ENCODE measurements at places on chromosomes 12 and 14.
A peak's percentile ranks its signal among the peaks of the same experiment; 100 is the strongest.

GRCh38 chr12:103348935-103349334 is 146.8 kb downstream of the C12orf42 start:
- no peak for DNase-seq

GRCh38 chr14:39592116-39592789 is 160.0 kb upstream of the FBXO33 start:
- no peak for DNase-seq

DNA sequence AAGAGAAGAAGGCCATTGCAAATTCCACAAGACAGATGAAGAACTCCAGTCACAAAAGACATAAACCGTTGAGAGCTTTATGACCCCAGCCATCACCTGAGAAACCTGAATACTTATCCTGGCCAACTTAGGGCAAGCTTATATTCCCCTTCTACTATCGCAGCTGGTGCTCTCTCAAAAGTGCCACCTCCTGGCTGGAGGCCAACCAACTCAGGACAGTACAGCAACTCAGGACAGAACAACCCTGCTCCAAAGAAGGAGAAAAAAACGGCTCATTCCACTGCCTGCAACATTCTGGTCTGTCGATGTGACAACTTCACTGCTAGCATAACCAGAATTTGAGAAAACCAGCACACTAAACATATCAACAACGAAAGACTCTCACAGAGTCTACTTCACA is 9.7 kb upstream of the KRT6B start:
- DNase-seq: no peak

DNA sequence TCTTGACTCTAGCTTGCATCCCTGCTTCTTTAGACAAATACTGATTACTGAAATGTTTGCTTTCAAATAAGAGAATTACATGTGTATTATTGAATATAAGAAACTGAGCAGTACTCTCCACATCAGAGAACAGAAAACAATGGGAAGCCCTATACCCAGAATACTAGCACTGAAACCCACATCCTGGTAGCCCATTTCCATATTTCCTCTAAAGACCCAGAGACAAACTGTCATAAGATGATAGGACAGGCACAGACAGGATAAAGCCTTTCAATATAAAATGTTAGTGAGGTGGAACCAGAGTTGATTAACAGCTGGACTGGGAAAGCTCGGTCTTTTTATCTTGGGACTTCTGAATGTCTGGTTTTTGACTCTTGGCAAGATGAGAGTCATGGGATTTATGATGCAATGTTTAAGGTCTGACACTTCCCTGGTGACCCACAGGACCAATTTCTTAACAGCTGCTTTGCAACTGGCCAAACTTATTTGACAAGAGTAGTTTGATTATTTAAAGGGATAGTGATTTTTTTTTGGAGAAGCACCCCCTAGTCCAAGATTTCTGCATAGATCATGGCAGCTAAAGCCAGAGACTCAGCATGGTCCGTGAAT is 166.9 kb upstream of the ATXN7L3B start:
- DNase-seq: no peak

- DNase-seq: no peak
These were observed 20.3 kb upstream of the FAIM2 start for GRCh38 chr12:49923880-49924556.

GRCh38 chr12:50246873-50247612 is 36.3 kb downstream of the LIMA1 start:
- DNase-seq: peak; percentile 99

- no peak for DNase-seq
These were observed 34.2 kb upstream of the GCH1 start for GRCh38 chr14:54936816-54937215.

DNA sequence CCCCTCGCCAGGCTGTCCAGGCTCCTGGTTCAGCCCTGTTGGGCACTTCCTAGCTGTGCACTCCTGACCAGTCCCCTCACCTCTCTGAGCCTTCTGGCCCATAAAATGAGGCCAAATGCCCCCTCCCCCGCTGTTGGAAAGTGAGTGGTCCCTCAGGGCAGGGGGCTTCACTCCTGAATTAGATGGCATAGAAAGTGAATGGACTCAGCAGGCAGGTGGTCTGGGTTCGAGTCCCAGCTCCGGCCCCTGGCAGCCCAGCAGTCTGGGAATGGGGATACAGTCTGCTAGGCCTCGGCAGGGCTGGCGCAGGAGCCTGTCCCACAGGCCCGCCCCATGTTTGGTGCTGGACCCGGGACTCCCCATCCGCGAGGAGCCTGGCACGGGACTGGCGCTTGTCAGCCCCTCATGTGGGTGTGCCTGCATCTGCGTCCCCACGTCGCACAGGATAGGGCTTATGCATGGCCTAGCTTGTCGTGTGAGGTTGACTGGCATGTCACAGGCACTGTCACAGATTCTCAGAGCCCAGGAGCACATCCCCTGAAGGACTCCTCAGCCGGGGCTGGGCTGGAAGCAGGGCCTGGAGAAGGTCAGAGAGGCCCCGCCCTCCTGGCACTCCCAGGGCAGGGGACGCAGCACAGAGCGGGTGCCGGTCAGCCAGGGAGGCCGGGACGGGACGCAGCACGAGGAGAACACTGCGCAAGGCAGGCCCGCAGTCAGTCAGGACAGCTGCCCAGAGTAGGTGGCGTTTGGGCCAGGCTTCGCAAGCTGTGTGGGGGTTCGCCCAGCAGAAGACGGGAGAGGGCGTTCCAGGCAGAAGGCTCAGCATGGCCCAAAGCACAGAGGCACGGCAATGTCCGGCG is 40.5 kb downstream of the DIO3 start:
- no peak for DNase-seq

GRCh38 chr14:46581036-46581671 is 70.4 kb downstream of the RPL10L start:
- DNase-seq: peak; percentile 35

DNA sequence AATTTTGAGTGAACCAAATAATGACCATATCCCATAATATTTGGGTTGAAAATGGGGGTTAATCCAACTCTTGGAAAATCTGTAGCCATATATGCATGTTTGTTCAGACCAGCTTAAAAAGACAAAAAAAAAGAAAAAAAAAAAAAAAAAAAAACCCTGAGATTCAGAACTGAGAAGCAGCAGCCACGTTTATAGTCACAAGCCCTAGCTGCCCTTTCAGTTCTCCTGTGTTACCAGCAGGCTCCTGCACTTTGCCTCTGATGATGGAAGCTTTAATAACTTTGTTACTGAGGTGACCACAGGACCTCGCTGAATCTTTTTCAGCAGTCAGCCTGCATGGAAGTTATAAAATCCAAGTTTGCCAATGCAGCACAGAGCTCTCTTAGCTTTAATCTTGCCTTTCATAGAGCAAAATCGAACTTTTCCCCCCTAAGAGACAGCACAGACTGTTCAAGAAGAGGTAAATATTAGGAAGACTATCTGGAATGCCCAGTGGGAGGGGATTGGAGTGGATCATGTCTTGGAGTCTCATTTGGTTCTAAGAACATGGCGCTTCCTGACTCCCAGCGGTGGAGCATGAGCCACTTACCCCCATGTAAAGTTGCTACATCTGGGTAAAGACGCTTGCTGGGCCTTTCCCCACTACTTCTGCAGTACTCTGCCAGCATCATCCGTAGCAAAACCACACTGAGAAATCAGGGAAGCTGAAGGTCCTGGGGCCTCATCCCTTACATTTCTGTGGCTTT is 20.6 kb downstream of the GNG2 start:
- peak; percentile 73 for DNase-seq

GRCh38 chr14:33629792-33630191 is 321.1 kb downstream of the EGLN3 start:
- DNase-seq: no peak

GRCh38 chr12:29725587-29726320 is 58.0 kb downstream of the TMTC1 start:
- DNase-seq: no peak

DNA sequence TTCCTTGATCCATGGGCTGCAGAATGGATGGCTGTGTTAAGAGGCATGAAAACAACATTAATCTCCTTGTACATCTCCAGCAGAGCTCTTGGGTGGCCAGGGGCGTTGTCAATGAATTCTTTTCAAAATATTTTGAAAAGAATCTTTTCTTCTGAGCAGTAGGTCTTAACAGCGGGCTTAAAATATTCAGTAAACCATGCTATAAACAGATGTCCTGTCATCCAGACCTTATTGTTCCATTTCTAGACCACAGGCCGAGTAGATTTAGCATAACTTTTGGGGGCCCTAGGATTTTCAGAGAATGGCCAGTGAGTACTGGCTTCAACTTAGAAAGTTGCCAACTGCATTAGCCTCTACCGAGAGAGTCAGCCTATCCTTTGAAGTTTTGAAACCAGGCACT is 130.2 kb downstream of the RAD51B start:
- no peak for DNase-seq

DNA sequence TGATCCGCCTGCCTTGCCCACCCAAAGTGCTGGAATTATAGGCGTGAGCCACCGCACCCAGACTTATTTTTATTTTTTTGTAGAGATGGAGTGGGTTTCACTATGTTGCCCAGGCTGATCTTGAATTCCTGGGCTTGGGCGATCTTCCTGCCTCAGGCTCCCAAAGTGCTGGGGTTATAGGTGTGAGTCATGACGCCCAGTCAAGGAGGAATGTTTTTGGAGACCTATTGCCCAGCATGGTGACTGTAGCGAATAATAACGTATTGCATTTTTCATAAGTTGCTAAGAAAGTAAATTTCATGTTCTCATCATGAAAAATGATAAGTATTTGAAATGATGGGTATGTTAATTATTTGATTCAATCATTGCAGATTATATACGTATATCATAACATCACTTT is 46.5 kb downstream of the TEAD4 start:
- peak; percentile 22 for DNase-seq

DNA sequence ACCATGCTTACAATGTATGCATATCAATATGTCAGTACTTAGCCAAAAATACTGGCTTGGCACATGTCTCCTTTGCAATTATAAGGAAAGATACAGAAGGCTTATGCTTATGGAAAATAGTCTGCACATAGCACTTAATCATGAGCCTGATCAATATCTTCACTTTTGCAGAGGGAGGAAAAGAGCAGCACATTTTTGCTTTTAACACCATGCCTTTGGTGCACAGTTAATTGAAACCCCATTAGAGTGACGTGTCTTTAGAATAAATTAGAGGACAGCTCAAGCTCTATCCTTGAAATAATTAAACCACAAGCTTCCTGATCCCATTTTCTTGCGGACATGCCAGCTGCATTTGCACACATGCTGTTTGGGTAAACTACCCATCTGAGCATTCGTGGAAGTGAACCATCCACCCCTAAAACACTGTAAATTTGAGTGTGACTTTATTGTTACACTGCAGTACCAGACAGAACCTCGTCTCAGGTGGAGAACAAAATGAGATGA is 839.9 kb upstream of the MGAT4C start:
- DNase-seq: peak; percentile 24

DNA sequence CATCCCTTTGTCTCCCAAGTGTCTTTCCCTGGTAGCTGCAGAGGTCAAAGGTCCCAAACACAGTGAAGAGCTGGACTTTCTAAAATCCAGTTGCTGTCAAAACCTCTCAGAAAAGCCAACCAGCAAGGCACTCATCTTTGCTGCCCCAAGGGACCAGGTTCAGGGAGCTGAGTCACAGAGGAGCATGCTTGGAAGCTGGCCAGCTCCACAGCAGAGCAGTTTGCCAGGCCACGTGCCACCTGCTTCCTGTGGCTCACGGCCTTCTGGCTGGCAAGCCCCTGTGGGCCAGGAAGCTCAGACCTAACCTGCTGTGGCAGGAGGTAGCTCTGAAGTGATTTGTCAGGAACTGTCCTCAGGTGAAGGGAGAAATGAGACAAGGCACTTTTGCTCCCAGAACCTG is 3.6 kb downstream of the ISCU start:
- peak; percentile 48 for DNase-seq

DNA sequence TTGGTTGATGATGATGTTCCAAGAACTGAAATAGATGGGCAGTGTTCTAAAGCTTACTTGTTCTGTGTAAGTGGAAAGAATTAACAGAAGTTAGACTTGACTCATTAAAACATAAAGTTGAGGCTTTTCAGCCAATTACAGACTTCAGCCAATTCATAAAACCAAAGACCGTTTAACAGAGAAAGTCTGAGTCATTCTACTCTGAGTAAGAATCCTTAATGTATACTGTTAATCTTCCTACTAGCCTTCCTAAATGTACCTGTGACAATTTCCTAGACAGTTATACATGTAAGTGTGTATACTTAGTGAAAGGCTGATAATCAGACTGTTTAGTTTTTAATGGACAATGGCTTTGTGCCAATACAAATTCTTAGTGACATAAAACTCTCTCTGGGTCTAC is 681.0 kb downstream of the RPL10L start:
- DNase-seq: no peak

- DNase-seq: no peak
These were observed 67.5 kb downstream of the SETD3 start for GRCh38 chr14:99413172-99413571.

- DNase-seq: peak; percentile 93
These were observed 169.8 kb downstream of the OTOGL start for GRCh38 chr12:80268924-80269749.

GRCh38 chr14:88910386-88910785 is 85.9 kb downstream of the TTC8 start:
- DNase-seq: no peak

DNA sequence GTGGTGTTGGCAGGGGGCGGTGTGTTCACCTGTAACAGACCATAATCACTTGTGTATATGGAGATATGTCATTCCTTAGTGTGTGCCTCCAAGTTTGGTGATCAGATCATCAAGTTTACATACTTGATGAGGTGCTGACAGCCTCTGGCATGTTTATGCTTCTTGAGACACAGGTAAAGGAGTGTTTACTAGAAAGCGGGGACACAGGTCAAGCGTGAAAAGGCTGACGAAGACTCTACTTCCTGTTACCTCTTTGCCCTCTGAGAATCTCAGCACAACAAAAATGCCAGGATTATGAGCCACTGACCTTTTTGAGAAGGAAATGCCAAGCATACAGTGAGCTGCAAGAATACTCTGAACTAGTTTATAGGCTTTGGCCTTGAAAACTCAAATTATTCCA is 29.6 kb downstream of the PRDM4 start:
- DNase-seq: no peak

- DNase-seq: peak; percentile 96
These were observed 42.9 kb downstream of the TRIP11 start for GRCh38 chr14:91996948-91997371.

GRCh38 chr12:8123124-8123912 is at the start of gene CLEC4A:
TSS of gene CLEC4A (plus strand) at chr12:8123617. CDS start at chr12:8123879, 262 bp downstream.
- no peak for DNase-seq

- DNase-seq: no peak
These were observed 39.0 kb downstream of the BAZ2A start for GRCh38 chr12:56591126-56591525.

DNA sequence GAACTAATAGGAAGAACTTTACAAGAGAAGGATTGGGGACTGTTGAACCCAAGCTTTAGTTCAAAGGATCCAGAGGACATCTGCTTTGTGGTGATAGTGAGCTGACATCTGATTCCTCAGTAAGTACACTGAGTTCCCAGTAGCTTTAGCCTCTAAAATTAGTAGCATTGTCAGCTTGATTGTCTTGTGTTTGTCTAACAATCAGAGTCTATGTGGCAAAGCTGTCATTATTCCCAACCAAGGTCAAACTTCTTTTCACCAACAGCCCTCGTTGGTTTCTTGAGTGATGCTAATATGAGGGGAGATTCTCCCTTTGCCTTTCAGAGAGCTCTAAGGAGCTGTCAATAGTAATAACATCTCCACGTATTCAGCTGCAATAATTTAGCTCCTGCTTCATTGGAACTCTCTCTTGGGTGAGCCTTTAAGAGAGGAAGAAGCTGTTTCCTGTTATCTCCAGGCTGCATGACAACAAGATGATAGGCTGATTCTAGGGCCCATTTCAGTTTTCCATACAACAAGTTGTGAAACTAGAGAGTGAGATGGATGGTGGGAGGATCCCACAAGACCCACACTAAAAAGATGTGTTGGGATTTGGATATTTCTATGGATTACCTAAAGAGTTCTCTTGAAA is 46.7 kb downstream of the TGFB3 start:
- no peak for DNase-seq
